ENCODE measurements at places on chromosomes 1 and 21.

DNA sequence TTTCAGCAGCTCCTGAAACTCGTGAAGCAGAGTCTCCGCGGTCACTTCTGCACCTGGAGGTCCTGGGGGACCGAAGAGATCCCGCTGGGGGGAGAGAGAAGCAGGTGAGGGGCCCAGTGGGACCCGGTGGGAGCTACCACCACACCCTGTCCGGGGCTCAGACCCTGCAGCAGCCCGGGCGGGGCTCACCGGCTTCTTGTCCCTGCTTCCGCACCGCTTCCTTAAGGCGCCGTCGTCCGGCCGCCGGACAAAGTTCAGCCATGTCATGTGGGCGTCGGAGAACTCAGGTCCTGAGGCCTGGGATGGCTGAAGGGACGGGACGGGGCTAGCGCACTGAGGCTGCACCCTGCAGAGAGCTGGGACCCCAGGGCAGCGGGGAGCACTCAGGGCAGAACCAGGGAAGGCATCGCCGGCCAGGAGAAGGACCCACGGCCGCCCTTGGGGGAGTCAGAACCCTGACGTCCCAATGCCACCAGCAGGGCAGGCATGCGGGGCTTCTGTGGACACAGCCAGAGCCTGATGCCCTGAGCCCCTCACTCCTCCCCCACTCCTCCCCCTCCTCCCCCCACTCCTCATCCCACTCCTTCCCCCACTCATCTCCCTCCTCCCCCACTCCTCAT lies 2.2 kb downstream of the C1QTNF12 start:
- DNase-seq, result no peak

GRCh38 chr1:30677471-30677870 lies 45.9 kb downstream of the MATN1 start:
- DNase-seq, result no peak

GRCh38 chr1:72757843-72758242 lies 475.5 kb upstream of the NEGR1 start:
- DNase-seq, result no peak

GRCh38 chr1:87902830-87903229 lies 574.1 kb downstream of the LMO4 start:
- no peak for DNase-seq

GRCh38 chr1:31955917-31956736 lies 18.0 kb upstream of the PTP4A2 start:
- no peak for DNase-seq

DNA sequence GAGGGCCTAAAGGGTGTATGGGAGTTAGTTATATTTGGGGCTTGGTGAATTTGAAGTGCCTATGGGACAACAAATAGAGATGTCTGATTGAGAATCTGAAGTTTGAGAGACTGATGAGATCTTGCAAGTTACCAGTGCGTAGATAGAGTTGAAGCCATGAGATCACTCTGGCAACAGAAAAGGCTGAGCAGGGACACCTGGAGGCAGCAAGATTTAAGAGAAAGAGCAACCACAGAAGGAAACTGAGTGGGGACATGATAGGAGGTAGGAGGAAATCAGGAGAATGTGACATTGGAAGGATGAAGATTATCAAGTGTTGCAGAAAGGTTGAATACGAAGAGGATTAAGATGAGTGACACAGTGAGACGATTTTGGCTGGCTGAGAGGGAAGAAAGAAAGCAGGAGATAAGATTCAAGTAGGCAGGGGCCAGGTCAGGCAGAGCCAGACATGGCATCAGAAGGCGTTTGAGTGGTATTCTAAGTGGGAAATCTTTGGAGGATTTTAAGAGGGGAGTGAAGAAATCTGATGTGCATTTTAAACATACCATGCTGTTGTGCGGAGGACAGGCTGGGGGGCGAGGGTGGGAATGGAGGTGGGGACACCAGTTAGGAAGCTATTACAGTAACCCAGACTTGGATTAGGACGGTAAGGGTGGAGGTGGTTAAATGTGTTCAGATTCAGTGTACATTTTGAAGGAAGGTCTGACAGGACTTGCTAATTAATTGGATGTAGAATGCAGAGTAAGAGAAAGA lies 3.0 kb upstream of the MPL start:
- DNase-seq, result no peak

DNA sequence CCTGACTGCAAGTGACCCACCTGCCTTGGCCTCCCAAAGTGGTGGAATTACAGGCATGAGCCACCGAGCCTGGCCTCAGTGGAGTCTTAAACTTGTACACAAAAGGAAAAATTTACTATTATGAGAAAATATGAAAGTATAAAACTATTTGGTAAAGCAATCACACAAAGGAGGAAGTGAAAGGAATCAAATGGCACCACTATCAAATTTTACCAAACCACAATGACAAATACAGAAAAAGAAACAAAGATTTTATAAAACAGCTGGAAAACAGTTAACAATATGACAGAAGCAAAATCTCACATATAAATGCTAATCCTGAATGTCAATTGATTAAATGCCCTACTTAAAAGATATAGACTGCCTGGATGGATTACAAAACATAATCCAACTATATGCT lies 42.1 kb upstream of the NEGR1 start:
- DNase-seq, result no peak

- no peak for DNase-seq
Observed at GRCh38 chr21:25408666-25409065, 198.6 kb downstream of the MRPL39 start.

- no peak for DNase-seq
Observed at GRCh38 chr1:146010126-146010738, 11.3 kb downstream of the HJV start.

DNA sequence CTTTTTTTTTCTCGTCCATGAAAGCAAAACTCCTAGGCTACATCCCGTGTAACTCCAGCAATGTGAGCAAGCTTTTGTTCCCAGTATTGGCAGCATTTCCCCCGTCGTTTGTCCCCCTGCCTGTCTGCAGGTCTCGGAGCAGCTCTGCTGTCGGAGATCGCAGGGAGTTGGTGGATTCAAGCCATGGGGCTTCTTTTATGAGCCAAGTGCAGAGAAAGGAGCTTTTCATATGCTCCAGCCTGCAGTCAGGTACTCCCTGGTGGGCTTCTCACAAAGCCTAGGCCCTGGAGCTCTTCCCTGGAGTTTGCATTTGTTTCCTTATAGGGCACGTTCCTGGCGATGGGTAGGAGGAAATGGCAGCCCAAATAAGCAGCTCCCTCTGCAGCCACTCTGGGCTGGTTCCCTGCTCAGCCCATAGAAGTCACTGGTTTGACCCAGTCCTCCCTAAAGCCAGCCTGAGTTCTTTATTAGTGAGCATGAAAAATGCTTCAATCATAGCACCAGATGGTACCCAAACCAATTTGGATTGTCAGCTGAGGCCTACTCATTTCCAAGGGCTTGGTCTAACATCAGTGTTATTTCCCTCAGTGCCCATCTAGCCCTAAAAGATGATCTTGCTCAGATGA lies 78.3 kb downstream of the NUF2 start:
- DNase-seq, result no peak
